T47D (cell line): ENCODE measurements at places on chromosomes 11 and 22.

DNA sequence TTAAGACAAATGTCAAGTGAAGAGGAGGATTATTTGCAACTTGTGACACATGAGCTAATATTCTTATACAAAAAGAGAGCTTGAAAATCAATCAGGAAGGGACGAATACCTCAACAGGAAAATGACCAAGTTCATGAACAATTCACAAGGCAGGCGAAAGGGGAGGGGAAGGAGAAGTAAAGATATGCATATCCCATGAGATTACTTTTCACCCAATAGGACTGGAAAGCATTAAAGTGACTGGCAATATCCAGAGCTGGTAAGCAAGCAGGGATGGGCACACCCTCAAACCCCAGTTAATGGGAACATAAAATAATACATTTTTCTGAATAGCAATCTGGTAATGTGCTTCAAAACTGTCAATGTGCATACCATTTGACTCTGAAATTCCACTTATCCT is 129.5 kb downstream of the SLC1A2 start:
- no peak for DNase-seq

- no peak for DNase-seq
Observed at GRCh38 chr11:39668640-39669039, 1790.8 kb downstream of the LRRC4C start.

GRCh38 chr22:42430528-42431125 is 1.6 kb downstream of the NFAM1 start:
- DNase-seq: no peak

DNA sequence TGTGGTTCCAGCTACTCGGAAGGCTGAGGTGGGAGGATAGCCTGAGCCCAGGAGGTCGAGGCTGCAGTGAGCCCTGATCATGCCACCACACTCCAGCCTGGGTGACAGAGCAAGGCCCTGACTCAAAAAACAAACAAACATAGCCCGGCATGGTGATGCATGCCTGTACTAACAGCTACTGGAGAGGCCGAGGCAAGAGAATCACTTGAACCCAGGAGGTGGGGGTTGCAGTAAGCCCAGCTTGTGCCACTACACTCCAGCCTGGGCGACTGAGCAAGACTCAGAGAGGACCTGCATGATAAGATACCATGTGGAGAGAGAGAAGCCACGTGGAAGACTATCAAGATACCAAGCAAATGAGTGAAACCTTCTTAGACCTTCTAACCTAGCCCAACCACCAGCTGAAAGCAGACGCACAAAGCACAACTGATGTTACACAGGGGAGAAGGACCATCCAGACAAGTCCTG is 36.1 kb downstream of the AMBRA1 start:
- no peak for DNase-seq

- no peak for DNase-seq
Observed at GRCh38 chr11:1967641-1968225, 20.6 kb downstream of the MRPL23 start.

- DNase-seq: no peak
Observed at GRCh38 chr22:24333301-24333700, 62.7 kb downstream of the SPECC1L start.

GRCh38 chr11:107538239-107538638 is 27.3 kb downstream of the ALKBH8 start:
- DNase-seq: no peak

- DNase-seq: no peak
Observed at GRCh38 chr11:4190098-4190497, 95.5 kb downstream of the RRM1 start.
